ENCODE measurements at places on chromosomes 5 and 9. TPM values are rescaled to one million over a fixed set of nuclear protein-coding genes. Genes with fewer than 3 reads are reported as not detected.

- H3K36me3 ChIP-seq = no peaks in the 10 kb centered on the region
- no peak overlapping the region for H3K27ac ChIP-seq
- DNase-seq = no peak
- H3K27me3 ChIP-seq = no peaks in the 10 kb centered on the region
- peaks cover 18% of the 10 kb centered on the region for H3K4me1 ChIP-seq
- no peak overlapping the region for H3K4me3 ChIP-seq
These were observed 14.6 kb upstream of the TCF7 start for GRCh38 chr5:134099939-134100282.

Gene QRFP
- total RNA-seq = not detected

DNA sequence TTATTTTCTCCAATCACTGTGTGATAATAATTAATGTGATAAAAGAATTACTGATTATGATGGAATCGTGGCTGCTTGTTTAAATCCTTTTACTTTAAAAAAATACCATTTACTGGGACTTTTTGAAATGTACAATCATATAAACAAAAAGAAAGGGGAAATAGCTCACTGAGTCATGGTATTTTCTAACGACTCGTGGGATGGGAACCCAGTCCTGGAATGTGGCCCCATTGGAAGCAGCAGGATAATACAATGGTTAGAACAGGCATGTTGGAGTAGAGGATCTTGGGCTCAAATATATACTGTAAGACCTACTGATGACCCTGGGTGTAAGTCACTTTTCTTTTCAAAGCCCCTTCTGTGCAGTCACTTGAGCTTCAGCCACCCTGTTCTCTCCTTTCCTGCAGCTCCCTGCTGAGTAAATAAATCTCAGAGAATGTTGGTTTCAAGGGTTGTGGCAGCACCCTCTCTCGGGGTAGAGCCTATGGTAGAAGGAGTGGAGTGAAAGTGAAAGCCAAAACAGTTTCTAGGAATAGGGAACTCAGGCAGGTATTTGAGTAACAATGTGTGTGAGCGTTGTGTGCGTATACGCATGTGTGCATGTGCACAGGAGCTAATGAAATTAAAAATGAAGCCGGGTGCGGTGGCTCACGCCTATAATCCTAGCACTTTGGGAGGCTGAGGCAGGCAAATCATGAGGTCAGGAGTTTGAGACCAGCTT is 40.8 kb upstream of the LARP1 start:
- H3K36me3 ChIP-seq = no peaks in the 10 kb centered on the region
- peaks cover 28% of the 10 kb centered on the region for H3K4me1 ChIP-seq
- H3K27me3 ChIP-seq = no peaks in the 10 kb centered on the region

DNA sequence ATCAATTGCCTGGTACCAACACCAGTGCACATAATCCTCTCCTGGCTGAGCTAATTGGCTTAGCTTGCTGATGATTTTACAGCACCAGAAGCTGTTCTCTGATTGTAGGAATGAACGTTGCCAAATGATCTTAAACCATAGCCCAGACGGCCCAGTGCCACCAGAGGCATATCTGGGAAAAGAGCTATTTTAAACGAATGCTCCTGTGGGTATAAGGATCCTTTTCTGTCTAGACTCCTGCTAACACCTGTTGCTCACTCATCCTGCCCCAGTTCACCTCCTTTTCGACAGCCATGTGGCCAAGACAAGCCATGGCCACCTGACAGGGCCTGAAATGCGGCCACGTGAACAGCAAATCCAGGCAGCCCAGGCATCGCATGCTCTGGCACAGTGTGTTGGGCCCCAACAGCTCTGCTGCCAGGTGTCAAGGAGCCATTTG is 289.9 kb upstream of the SLC30A5 start:
- no peak for DNase-seq
- no peaks in the 10 kb centered on the region for H3K27me3 ChIP-seq
- no peaks in the 10 kb centered on the region for H3K4me1 ChIP-seq
- H3K4me3 ChIP-seq = no peak overlapping the region
- no peak overlapping the region for H3K27ac ChIP-seq

DNA sequence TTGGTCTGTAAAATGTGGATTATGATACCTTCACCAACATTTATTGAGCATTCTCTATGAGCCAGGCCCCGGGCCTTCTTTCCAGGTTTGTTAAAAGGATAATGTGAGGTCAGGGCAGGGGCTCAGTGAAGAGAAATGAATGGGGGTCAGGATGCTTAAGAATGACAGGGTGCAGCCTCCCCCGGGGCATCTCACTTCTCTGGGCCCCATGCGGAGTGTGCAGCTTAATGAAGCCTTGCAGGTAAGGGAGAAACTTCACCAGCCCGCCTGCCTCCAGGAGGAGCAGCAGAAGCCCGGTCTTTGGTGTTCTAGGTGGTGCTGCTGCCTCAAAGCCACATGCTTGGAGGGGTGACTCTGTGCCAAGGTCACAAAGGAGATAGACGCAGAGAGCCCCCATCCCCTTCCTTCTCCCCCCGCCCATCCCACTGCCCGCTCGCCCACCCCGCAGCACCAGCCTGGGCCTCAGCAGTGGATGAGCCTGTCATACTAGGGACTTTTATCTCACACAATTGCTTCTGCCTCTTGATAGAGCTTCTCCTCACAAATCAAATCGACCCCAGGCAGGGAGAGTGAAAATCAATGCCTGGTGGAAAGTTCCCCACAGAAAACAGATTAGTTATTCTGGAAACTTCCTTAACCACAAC is 244.8 kb downstream of the PBX3 start:
- H3K4me3 ChIP-seq = no peak overlapping the region
- H3K4me1 ChIP-seq = no peaks in the 10 kb centered on the region
- H3K27ac ChIP-seq = no peak overlapping the region
- peaks cover 15% of the 10 kb centered on the region for H3K27me3 ChIP-seq
- H3K36me3 ChIP-seq = no peaks in the 10 kb centered on the region

Gene TSLP
- not detected for total RNA-seq

DNA sequence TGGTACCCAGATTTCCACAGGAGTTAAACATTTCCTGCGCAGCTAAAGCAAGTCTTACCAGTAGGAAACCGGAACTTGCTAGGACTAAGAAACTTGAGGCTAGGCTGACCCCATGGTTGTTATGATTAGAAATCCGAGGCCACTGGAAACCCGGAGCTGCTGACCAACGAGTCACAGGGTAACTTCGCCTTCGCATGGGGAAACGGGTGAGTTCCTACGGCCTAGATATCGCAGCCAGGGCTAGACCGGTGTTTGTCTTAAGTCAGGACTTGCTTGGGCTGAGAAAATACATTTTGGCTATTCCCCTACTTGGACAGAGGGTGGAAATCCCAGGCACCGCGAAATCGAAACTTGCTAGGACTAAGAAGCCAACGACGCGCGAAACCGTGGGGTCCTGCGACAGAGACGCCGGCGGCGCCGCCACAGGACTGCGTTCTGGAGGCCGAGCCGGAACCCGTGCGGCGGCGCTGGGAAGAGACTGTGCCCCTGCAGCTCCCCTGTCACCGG is 1.6 kb upstream of the ANXA2R start:
- H3K27ac ChIP-seq = peak overlapping the region; percentile 60
- peak overlapping the region; percentile 76 for H3K4me3 ChIP-seq
- no peaks in the 10 kb centered on the region for H3K4me1 ChIP-seq
- no peaks in the 10 kb centered on the region for H3K36me3 ChIP-seq
- peak; percentile 74 for DNase-seq

Measured in PC-9 (cell line).